PC-3 (cell line): ENCODE measurements at places on chromosomes 4 and X. TPM values are rescaled to one million over a fixed set of nuclear protein-coding genes. Genes with fewer than 3 reads are reported as not detected.

WAS gene
- 0.66 TPM in 1 of 2 replicates, not detected in the other for total RNA-seq

TMEM271 gene
- total RNA-seq = not detected in 2 replicates

- no peak for DNase-seq
Measured at GRCh38 chr4:187302457-187303150, 578.9 kb upstream of the FAT1 start.

GRCh38 chrX:80331285-80331684 is 89.0 kb upstream of the TENT5D start:
- no peak for DNase-seq
